ENCODE measurements at places on chromosomes 16 and 17.
A peak's percentile ranks its signal among the peaks of the same experiment; 100 is the strongest.

- DNase-seq, result peak; percentile 48
Measured at GRCh38 chr17:29592850-29593551, at the start of gene ANKRD13B. TSS of gene ANKRD13B (plus strand) at chr17:29593132. CDS start at chr17:29593622, 490 bp downstream.

DNA sequence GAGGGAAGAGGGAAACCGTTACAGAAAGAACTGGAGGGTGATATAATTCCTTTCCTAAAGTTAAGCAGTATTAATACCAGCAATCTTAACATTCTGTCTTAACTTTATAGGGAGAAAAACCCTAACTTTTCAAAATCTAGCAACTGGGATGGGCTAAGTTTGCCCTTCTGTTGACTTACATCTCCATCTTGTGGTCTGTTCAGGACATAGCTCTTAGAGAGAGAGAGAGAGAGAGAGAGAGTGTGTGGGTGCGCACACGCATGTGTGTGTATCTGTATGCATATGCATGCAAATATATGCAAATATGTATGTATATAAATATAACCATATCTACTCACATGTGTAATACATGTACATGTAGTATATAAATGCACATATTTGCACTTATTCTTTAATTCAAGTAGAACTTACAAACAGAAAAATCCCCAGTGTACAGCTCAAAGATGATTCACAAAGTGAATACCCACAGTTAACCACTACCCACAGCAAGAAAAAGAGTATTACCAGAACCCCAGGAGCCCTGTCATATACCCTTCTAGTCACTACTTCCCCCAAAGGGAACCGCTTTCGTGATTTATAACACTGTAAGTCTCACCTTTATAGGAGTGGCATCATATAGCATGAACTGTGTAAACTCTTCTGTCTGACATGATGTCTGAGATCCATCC lies 46.5 kb downstream of the STX8 start:
- DNase-seq, result peak; percentile 52

GRCh38 chr16:74107795-74108610 lies 188.6 kb upstream of the PSMD7 start:
- peak; percentile 34 for DNase-seq

GRCh38 chr16:59611556-59611955 lies 877.4 kb upstream of the GOT2 start:
- DNase-seq, result no peak

DNA sequence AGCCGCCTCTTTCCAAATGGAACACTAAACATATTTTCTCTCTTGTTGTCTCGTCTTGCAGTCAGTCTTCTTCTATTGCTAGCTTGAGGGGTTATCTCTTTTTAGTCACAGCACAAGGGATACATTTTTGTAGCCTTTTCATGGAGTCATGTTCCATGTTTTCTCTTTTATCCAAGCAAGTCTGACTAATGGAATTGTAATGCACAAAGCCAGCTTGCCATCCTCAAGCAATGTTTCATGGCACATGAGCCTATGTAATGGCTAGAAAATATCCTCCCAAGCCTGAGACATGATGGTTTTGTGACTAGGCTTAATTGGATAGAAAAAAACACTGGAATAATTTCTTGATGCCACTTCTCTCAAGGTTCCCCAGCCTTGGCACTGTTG lies 414.6 kb upstream of the GOT2 start:
- no peak for DNase-seq

GRCh38 chr16:67649494-67649931 lies 4.6 kb downstream of the CARMIL2 start:
- no peak for DNase-seq

DNA sequence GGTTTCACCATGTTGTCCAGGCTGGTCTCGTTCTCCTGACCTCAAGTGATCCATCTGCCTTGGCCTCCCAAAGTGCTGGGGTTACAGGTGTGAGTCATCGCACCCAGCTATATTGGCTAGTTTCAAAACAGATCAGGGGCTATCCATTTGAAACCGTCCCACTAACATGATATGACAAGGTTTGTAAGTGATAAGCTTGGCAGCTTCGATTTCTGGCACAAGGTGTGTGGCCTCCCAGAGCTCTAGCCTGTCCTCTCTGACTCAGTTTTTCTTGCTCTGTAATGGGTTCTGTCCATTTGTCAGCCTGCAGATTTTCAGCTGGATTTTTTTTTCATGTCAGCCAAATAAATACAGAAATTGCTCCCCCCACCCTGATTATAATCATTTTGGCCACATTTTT lies 31.8 kb upstream of the TENT4B start:
- no peak for DNase-seq

DNA sequence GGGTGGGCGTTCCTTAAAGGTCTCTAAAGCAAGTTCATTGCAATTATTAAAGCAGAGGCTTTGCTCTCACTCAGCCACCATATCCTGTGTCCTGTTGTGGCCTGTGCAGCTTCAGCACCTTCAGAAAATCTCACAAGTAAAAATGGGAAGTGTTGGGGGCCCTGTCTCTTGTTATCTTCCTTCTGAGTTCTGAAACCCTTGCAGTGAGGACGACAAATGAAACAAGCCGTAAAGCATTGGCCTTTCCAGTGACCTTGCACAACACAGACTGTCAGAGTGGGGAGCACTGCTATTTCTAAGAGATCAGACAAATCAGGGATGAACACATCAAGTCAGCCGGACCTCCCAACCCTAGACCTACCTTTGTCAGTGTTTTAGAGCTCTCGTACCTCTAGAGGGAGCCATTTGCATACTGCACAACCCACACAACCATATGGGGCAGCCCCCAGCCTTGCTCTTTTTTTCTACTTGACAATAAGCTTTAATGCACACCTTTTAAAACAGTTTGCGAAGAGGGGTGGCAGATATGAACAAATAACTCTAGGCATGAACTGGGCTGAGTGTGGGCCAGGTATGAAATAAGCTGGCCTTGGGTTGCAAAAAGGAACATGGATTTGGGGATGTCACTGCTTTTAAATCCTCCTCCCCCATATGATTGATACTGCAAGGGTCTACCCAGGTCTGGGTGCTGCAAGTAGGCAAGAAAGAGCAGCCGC lies 89.8 kb downstream of the KATNIP start:
- DNase-seq, result peak; percentile 82

DNA sequence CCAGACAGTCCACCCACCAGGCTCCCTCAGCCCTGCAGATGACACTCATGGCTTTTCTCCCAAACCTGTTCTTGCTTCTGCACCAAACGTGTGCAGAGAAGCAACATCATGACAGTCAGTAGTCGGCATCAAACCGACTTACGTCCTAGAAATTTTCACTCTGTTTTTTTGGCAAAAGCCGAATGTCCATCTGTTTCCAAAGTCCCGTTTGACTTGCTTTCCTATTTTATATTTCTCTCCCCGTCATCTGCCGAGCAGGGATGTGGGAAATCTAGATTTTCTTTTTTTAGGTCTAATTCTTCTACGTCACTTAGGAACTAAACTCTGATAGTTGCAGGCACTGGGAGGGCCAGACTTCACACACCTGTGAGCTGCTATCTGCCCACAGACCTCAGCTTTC lies 104.9 kb downstream of the RMI2 start:
- DNase-seq, result no peak

DNA sequence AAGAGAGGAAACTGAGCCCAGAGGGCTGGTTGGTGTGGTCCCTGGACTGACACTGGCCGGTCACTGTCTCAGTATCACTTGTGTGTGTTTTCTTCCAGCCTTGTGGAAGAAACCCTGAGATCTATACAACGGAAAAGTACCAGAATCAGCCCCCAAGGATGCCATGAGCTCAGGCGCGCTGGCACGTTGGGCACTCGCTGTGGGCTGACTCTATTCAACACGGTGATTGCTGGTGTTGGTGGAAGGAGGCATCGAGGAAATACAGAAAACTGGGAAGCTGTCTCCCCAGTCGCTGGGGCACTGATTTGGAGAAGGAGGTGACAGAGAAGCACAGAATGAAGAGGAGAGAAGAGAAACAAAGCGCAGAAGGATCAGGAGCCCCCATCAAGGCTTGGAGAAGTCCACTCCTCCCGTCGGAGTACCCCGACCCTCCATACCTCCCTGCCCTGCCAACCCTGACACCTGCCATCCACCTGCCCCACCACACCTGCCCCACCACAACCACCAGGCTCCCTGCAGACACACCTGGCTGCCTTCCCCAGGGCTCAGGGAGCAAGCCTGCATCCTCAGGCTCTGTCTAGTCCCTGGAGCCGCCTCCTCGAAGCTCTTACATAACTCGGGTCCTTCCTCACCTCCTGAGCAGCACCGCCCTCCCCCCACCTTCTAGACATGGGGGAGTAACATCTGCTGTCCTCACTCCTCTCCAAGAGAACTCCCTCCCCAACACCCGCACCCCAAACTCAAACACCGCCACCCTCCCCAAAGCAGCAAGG lies 66.5 kb downstream of the RBFOX3 start:
- DNase-seq, result no peak

GRCh38 chr17:31915456-31916100 lies 14.1 kb upstream of the UTP6 start:
- no peak for DNase-seq

DNA sequence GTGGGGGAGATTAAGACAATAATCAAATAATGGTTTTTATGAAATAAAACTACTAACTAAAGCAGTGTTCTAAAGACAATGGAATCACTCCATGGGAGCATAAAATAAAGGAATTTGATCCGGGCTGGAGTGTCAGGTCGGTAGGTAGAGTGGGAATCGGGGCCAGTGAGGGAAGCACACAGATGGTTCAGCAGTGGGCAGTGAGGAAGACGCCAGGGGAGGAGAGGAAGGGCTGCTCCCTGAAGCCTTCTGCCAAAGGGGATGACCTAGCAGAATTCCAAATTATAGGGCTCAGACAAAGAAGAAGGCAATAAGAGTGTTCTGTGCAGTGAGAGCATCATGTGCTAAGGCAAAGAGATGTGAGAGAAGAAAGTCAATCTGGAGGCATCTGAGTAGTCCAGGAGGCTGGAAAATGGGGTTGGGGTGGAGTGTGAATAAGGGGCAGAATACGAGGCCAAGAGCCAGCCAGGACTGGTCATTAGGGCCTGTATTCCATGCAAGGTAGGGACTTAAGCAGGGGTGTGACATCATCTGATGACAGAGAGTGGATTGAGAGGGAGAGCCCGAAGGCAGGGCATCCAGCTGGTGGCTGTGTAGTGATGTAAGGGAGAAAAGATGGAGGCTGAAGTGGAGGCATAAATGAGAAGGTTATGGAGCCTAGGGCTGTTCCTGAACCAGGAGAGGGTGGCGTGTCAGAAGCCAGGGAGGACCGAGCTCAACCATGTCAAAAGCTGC lies 137.6 kb downstream of the COPRS start:
- peak; percentile 50 for DNase-seq

- DNase-seq, result no peak
Measured at GRCh38 chr17:1904273-1905182, 74.7 kb downstream of the RPA1 start.

DNA sequence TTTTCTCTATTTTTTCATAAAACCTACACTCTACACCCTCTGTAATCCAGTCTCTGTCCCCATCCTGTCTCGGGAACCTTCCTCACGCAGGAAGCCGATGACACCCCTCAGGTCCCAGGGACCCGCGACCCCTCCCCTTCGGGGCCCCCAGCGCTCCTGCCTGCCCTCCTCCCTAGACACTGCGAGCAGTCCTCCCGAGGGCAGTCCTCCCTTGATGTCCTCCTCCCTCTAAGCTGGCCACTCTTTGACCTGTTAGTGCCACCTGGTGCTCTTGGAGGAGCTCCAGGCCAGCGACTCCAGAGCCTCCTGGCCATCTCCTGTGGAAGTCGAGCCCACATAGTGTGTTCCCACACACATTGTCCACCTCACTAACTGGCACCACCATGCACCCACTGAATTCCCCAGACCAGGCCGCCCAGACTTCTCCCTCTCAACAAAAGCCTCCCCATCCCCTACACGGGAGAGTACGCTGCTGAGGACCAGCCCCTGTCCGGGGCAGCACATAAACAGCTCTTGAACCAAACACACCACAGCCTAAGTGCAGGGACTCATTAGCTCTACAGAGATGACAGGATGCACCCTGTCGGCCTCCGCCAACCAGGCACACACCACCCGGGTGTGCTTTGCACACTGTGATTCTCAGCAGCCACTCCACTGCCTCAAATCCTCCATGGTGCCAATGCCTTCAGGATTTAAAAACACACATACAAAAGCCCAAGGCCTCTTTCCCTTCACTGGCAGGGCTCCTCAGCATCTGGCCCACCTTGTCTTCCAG lies 9.3 kb downstream of the OSBPL7 start:
- DNase-seq, result no peak

DNA sequence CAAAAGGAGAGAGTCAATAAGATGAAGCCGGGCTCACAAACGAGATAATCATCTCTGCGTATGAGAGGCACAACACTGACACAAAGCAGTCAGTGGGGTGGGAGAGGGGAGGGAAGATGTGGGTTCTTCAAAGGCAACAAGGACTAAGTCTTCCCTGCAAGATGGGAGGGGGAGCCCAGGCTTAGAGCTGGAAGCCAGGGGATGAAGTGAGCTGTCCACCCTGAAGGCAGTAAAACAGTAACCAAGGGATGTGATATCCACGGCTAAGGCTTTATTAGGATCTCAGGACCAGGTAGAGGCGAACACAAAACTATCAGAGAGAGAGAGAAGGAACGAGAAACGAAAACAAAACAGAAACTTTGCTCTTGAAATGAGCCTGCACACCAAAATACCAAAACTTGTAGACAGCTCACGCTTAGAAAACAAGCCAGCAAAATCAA lies 115.9 kb downstream of the DYNLRB2 start:
- peak; percentile 19 for DNase-seq

DNA sequence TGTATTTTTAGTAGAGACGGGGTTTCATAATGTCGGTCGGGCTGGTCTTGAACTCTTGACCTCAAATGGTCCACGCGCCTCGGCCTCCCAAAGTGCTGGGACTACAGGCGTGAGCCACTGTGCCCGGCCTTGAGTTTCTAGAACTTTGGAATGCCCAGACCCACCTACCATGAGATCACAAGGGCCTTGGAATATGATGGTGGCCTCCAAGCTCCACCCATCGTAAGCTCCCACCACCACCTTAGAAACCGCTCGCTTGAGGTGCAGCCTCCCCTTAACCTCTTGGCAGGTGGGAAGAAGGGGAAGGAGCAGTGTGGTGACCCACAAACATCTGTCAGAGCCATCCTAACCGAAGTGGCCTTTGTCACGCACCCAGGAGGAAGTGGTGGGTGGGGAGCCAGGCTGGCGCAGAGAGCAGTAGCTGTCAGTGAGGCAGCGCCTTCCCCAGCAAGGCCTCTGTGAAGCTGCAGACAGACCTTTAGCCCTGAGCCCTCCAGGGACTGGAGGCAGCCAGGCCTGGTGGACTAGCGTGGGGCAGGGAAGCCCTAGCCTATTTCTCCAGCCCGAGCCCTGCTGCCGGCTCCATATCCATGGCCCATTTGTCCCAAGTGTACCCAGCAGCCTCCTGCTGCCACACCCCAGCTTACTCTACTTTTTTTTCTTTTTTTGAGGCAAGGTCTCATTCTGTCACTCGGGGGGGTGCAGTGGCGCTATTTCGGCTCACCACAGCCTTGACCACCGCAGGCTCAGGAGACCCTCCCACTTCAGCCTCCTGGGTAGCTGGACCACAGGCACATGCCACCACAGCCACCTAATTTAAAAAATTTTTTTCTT lies 13.1 kb upstream of the SEPHS2 start:
- no peak for DNase-seq

GRCh38 chr17:57674894-57675293 lies 70.2 kb downstream of the CCDC182 start:
- no peak for DNase-seq

GRCh38 chr17:53336281-53336680 lies 486.4 kb upstream of the KIF2B start:
- no peak for DNase-seq

GRCh38 chr17:19728084-19728495 lies 11.7 kb upstream of the SLC47A2 start:
- peak; percentile 86 for DNase-seq

Measured in dermis blood vessel endothelial cell (primary cell).